ENCODE measurements at places on chromosomes 12 and 14.

DNA sequence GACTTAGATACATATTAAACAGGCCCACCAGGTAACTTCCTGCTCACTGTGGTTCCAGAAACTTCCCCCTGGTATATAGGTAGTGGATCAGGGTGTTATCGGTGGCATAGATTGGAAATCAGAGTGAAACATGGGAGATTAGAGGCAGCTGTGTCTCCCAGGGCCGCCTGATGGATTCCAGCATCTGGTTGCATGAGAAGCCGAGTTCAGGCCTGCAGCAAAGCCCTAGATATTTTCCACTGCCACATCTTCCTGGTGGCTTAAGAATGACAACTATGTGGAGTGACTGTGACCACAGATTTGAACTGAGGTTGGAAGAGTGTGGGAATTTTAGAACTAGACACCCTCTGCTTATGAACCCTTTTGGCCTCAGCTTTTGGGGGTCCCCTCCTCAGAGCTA lies 184.8 kb upstream of the NTF3 start:
- DNase-seq = no peak

DNA sequence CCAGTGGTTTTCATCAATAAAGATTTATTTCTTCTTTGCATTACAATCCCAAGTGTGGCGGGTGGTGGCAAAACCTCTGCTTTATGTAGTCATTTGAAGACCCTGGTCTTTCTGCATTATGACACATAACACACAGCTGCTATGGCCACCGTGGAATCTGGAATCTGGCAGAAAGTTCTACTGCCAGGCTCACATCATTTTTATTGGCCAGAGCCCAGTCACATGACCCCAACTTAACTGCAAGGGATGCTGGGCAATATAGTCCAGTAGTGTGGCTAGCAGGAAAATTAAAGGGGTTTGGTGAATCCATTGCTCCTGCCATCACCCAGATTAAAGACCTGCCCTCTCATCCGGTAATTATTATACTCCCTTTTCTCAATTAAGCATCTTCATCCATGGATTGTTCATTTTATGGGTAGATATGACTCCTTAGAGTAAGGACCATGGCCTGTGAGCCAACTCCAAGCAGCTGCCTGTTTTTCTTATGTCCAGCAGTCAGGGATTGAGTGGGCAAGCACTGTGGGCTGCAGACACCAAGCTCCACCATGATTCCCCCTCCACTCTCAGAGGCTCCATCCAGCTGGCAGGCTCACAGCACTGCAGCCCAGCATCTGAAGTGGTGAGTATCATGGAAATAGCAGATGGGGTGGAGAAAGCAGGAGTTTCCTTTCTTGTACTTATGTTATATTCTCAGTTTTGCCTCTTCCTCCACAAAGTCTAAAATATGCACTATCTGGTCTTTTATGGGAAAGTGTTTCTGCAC lies 1030.7 kb downstream of the AACS start:
- no peak for DNase-seq

GRCh38 chr14:51207621-51208020 lies 32.4 kb upstream of the TMX1 start:
- no peak for DNase-seq

- DNase-seq = no peak
These were observed 4.7 kb upstream of the HOXC10 start for GRCh38 chr12:53980104-53980801.

DNA sequence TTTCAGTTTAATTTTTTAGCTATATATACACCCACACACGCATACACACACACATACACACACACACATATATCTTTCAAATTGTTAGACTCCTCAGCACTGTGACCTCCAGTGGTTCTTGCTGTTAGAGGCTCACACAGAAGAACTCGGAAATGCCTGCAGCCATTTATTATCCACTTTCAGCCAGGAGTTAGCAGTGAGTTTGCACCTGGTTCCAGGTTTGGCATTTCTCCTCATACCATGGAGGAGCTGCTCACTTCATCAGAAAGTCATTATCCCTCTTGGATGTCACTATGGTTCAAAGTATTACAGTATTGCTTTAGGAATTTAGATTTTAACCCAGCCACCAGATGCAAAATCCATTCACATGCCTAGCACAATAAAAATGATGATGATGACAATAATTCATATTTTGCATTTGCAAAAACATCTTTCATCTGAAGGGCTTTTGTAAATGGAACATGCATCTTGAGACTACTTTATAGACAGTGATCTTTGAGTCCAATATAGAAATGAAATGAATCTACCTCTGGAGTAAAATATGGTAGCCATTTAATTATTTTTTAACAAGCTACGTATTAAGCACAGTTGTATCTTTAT lies 42.3 kb downstream of the NPAS3 start:
- DNase-seq = no peak
